HuH-7.5 (cell line): ENCODE measurements at places on chromosomes 5 and 9.

- no peak for DNase-seq
These were observed 47.8 kb downstream of the S1PR3 start for GRCh38 chr9:89039104-89039465.

DNA sequence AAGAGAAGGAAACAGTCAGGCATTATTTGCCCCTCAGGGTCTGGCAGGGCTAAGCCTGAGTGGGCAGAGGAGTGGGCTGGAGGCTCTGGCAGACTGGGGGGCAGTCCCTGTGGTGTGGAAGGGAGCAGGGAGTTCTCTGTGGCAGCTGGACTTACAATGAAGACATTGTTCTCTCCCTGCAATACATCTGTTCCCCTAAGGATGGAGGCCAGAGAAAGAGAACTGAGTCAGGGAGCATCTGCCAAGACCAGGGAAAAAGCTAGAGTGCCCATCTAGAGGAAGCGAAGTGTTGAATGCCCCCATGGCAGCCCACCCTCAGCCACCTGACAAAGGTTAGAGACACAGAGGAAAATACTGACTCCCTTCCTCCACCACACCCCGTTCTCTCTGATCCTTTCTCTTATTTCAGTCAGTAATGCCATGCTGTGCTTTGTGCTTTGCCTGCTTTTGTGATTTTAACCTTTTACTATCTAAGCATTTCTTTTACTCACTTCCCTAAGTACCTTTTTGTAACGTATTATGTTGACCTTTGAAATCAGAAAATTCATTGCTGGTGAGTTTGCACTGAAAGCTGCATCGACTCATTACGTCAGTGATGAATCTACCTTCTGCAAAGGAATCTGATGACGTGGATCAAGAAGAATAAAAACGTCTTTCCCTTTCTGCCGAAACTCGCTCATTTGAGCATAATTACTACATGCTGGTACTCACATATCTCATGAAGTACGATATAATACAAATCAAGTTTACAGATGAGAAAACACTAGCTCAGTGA is 76.0 kb downstream of the ACTL7B start:
- DNase-seq: no peak

DNA sequence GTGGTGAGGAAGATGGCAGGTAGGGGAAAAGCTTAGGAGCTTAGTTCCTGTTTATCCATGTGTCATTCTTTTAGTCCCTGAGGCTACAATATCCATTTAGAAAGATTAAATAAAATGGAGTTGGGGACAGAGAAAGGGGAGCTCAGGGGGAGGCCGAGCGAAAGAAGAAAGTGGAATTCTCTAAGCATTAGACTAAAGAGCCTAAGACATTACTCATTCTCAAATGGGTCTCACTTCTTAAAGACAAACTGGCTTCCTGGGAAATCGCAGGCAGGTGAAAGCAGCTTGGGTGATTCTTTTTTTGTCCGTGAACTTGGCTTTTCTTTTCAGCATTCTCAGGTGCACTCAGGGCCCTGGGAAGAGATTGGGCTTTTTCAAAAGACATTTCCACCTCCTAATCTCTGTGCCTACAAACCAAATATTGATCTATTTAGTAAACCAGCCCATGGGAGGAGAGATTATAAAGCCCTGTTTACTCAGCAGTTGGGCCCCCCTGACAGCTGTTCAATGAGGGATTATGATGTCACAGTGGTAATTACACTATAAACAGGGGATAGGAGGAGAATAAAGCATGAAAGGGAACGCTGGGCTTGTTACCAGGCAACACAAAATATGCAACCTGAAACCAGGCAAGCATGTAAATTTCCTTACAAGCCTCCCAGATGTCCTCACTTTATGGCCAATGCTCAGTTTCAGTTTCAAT is 584.0 kb downstream of the ACTL7B start:
- DNase-seq: no peak

DNA sequence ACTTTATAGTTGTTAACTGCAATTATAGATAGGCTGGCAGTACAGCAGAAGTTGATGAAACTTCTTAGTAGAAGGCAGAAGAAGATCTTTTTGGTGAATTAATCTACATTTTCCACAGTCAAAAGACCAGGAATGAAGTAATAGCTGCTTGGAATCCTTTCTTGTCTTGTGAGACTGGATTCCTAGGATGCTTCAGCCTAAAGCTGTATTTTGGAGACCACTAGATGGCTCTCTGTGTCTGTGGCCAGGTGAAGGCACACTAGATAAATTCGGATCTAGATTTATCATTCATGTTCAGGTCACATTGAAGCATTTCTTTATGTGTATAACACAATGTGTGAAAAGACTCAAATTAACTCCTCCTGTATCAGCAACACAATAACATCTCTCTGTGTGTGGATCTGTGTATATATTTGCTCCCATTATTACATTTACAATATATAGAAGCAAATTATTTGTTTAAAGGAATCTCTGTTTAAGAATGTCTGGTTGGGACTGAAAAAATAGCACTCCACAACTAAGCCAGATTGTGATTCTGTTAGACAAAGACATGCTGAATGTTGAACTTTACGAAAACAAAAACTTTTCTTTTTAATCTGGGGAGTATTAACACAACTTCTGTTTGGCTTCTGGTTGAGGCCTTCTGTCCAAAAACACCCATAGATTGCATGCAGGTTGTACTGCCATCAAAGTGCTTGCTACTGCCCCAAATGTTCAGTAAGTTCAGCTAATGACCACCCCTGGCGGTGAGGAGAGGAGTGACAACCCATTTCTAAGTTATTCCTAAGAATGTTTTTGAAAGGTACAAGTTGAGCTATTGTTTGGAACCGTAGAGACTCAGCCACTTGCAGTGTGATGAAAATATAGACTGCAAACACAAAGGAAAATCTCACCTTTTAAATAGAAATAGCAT is 10.6 kb downstream of the GRIN3A start:
- no peak for DNase-seq

DNA sequence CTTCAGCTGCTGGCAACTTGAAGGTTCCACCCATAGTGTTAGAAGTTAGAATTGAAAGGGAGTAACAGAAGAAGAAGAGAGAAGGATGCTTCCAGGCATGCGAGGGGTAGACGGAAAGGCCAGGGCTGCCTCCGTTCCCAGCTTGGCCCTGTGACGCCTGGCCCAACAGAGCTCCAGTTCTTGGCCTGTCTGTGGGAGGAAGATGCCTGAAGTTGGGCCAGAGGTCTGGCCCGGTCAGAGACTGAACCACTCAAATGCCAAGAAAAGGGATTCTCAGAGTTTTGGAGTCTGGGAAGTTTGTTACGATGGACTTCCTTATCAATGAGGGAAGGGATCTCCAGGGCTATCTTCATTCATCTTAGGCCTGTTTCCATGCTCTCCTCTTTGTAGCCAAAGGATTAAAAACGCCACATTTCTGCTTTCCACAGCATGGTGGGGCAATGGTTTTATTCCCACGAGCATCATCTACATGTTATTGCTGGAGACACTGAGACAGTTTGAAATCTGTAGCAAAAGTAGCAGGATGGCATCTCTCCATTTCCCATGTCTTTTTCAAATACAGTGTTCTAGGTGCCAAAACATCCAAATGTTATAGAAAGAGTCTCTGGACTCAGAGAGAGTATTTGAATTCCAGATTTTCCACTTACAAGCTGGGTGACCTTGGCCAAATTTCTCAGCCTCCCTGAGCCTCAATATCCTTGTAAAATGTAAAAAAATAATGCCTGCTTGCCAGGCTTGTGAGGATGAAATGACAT is 65.4 kb upstream of the ANKRD55 start:
- no peak for DNase-seq

DNA sequence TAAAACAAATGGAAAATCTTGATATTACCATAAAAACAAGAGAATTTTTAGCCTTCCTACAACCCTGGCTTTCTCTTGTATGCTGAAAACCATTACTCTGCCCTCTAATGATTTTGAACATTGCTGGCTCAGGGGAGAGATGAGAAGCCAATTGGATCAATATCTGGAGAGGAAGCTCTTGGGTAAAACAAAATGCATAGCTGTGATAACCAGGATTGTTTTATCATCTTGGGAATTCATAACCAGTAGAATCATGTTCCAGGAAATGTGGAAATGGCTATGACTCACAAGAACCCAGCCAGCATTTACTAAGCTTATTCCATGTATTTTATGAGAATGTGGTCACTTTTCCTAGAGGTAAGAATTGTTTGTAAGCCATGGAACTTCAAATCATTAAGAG is 51.1 kb upstream of the CTNND2 start:
- no peak for DNase-seq

- no peak for DNase-seq
These were observed 148.8 kb upstream of the FREM1 start for GRCh38 chr9:15059003-15059402.

DNA sequence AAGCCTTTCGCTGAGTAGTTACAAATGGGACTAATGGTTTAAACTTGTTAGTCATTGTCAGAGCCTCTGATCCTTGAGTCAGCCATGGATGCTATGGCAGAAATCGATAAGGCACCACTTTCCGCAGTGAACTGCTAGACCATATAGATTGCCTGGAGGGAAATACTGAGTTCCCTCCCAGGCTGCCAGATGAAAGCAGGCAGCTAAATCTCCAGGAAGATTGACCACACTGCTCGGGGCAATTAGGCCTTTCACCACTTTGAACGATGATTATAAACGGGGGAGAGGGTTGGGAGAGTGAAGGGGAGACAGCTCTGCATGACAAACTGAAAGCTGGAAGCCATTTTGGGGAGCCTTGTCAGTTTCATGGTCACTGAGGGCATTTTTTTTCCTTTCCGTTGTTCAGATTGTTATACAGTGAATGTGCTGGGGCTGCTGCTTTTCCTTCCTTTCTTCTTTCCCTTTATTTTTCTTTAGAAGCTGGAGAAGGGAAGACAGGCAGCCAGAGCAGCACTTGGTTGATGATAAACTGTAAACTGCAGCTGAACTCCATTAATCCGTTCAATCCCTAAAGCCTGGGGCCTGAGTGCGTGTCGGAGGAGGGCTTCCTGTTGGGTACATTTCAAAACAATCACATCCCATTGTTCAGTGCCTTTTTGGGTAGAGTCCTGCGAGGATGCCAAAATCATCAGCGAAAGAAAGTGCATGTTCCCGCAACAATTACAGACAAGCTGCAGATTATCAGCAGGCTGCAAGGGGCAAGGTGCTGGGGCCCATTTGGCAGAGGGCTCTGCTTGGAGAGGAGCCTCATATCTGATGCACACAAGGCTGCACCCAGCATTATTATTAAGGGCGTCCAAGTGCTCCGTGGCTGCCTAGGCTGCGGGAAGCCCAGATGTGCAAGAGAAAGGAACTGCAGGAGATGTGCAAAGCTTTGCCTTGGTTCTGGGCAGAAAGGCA is 308.4 kb downstream of the PSAT1 start:
- no peak for DNase-seq

- DNase-seq: no peak
These were observed 2.4 kb downstream of the WDR5 start for GRCh38 chr9:134138292-134138691.

GRCh38 chr9:133355881-133356357 is 368 bp downstream of the SURF1 start:
- no peak for DNase-seq

DNA sequence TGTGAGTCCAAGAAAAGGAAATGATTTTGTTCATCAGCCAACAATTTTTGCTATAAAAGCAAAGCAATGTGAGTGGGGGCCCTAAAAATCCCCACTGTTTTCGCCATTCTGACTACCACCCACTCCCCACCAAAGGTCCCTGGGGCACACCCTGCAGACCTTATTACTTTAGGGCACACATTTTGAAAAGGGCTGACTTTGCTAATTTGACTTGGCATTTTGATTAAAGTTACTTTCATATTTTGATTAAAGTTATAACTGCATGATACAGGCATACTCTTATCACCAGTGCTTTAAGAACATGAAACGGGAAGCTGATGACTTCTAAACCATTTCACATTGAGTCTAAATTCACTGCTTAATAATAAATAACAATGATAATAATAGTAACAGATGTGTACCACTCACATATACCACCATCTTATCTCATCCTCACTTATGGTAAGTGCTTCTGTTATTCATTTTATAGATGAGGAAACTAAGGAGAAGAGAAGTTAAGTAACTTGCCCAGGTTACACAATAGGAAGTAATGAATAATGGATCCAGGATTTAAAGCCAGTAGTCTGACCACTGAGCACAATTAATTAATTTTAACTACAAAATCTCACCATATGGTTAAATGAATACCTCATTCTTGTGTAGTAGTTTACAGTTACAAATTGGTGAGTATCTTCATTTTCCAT is 25.4 kb upstream of the NR3C1 start:
- no peak for DNase-seq

GRCh38 chr9:138111607-138112006 is 234.0 kb downstream of the CACNA1B start:
- DNase-seq: no peak

DNA sequence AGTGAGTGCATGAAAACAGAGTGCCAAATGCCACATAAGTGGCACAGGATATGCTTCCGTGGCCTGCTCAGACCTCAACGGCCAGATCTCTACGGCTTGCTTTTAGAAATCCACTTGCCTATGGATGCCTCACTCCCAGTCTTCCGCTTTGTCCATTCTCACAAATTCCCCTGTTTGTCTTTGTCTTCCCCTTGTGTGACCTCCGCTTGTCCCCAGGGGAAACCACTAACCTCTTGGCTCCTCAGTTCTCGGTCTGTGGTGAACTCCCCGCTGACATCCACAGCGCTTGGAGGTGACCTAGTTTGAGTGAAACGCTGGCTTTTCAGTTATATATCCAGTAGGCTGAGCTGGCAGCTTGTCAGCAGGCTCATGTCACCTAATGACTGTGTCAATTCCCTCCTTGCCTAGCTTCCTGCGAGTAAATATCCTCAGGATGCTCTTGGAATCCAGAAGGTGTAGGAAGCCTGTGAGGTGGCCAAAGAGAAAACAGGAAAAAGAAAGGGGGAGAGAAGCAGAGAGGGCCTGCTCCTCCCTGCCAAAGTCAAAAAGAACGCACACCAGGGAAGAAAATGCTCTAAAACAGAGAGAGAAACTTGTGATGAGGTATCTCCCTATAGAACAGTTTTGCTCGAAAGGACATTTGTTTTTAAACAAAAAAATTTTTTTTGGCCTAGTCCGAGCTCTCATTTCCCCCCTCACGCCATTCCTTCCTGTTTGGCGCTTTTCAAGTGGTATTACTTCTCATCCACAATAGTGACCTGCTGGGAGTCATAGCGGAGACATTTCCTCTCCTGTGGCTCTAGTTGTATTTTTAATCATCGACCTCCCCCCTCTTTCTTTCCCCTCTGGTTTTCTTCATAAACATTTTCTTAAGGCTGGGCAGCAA is 101.6 kb upstream of the SPRY4 start:
- DNase-seq: no peak

GRCh38 chr5:159104051-159104651 is 4.4 kb upstream of the EBF1 start:
- DNase-seq: no peak
